ENCODE measurements at places on chromosomes 3 and 15.

DNA sequence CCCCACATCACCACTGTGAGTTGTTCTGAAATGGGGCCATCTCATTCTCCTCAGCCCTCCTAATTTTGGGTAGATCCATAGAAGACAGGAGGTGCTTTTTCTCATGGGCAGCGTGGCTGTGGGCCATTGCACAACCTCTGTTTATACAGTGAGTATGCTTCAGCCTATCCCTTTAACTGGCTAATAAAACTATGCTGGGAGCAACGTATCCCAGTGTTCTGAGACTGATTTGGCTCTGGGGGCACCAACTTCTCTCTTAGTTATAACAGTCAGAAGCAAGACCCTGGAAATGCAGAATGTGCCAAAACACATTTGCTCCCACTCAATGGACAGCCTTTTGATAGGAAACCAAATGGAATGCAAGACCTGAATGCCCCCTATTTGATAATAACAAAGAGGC lies 97.1 kb upstream of the ICE2 start:
- no peak for DNase-seq

DNA sequence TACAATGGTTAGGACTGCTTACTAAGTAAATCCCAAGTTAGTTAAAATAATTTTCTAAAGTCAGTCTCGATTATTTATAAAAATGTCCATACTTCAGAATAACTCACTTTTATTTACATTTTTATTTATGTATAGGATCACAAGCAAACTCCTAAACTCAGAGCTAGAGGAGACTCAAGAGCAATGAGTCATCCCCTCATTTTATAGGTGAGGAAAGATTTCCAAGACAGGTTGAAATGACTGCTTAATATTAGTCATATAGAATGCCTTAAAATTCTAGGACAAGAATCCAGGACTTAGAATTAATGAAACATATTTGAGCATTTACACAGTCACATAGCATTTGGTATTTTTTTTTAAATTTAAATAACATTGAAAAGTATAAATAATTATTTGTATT lies 983.8 kb downstream of the SI start:
- DNase-seq = no peak

GRCh38 chr3:182092662-182093262 lies 381.0 kb downstream of the SOX2 start:
- DNase-seq = no peak

GRCh38 chr3:197027896-197028727 lies 1.5 kb downstream of the MELTF start:
- no peak for DNase-seq

DNA sequence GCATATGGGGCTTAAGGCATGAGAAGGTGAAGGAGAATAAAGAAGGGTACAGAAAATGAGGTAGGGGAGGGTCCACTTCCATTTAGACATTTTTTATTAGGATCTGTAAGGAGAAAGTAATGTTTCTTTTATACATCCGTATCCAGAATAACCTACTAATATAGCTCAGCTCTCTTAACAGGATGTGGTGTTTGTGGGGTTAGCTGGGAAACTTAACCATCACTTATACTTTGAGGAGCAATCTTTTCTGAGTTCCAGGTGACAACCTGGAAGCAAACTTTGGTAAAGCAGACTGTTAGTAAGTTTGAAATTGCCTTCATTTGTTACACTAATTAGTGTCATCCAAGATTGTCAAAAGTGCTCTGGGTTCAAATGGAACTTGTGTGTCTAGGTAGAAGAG lies 36.6 kb downstream of the BUB1B start:
- no peak for DNase-seq

DNA sequence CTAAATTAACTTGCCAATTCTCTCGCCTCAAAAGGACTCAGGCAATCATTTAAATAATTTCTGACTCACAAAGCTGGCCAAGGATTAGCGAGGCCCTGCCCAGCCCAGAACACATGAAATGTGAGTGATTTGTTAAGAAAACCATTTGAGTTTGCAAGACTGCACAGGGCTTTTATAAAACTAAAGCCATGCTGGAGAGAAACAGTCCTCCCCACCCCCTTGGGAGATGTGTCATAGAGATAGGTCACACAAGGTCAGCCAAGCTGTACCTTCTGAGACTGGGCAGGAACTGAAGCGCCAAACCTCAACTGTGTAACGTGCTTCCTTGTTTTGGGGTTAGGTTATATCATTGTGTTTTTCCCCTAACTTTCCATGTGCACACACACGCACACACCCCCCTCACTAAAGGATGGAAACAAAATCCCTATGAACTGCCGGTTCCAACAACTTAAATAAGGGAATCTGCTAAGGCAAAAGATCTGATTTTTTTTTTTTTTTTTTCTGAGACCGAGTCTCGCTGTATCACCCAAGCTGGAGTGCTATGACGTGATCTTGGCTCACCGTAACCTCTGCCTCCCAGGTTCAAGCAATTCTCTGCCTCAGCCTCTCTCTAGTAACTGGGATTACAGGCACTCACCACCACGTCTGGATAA lies 8.1 kb downstream of the SPATA12 start:
- no peak for DNase-seq

DNA sequence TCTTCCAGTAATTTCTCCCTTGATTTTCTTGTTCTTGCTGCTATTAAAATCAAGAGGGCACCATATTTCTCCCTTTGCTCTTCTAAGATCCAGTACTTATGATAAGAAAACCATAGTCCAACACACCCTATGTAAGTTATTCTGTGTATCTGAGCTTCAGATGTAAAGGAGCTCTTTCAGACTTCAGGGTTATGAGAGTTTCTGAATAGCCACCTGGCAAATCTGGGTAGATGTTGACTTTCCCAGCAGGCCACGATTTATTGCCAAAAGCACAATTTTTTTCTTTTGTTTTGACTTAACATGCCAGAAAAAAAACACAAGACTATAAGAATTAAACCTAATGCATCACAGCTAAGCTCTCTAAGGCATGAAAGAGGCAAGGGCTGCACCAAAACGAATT lies 1045.0 kb downstream of the FHIT start:
- no peak for DNase-seq

DNA sequence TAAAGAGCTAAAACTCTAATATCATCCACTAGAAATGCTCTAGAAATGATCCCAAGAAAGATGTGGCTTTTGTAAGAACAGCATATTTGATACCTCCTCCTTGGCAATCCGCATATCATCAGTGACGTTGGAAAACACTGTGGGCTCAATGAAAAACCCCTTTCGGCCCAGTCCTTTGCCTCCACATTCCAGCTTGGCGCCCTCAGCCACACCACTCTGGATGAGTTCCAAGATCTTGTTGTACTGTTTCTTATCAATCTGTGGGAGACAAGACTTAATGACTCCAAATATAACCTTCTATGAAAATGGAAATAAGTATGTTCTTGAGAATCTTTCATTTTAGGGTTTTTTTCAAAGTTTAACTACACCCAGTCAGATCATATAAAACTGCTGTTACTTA lies 103.6 kb downstream of the ALDH1A2 start:
- no peak for DNase-seq

DNA sequence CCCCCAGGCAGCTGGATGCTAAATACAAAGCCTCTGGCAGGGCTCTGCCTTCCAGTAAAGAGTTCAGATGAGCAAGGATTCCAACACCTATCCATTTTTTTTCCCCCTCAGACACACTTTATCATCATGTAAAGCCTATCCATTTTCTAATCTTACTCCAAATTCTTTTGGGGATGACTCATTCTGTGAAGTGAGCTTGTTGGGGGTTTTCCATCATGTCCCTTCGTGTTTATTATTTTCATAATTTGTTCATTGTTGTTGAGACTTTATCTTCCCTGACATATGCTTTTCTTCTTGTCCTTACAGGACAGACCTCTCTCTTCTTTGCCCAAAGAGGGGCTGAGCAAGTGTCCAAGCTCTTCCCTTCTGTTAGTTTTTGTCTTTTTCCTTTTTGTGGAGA lies 34.7 kb upstream of the SH3BP5 start:
- DNase-seq = no peak

DNA sequence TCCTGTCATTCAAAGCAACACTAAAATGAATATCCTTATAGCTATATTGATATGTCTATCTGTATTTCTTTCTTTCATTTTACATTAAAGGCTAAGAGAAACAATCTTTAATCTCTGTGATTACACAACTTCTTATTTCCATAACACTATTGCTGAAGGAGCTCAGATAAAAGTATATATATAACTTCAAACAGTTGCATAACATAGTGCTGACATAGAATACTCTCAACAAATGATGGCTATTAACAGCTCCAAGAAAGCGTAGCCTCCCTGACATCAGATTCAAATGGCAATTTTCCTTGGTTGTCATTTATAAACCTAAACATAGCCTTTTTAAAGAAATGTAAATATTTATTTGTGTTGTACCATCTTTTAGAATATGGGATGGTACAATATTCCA lies 116.6 kb upstream of the PTPRG start:
- no peak for DNase-seq
